MCF 10A (cell line): ENCODE measurements at places on chromosomes 5 and 9. TPM values are rescaled to one million over a fixed set of nuclear protein-coding genes. Genes with fewer than 3 reads are reported as not detected.

DNA sequence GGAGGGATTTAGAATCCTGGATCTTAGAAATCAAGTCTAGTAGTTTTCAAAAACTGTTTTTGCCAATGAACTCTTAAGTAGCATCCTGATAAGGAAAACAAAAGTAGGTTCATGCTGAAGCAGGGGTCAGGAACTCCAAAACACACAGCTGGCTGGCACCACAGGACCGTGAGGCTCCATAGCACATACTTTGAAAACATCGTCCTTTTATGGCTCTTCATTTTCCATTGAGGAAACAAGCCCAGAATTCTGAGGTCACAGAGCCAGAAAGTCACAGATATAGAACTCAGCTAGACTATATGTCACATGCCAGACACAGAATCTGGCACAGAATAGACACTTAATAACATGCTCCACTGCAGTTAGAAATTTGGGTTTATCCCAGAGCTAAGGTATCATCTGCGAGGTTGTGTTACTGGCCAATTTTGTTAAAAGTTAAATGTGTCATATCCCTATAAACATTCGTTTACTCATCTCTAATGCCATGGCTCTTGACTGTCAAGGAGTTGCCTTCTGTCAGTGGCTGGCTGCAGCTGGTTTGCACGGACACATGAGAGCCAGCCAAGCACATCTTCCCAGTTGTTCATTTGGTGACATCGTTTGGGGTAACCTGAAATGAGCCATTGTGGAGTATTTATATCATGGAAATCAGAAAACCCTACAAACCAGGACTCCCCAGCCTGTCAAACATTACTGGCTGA is 58.8 kb downstream of the FAM78A start:
- DNase-seq = no peak
- peaks cover 27% of the 10 kb centered on the region for H3K36me3 ChIP-seq
- H3K27me3 ChIP-seq = no peaks in the 10 kb centered on the region

GRCh38 chr9:128838338-128838737 is 8.7 kb upstream of the SPOUT1 start:
- H3K27me3 ChIP-seq = no peaks in the 10 kb centered on the region
- no peak for DNase-seq
- H3K4me1 ChIP-seq = no peaks in the 10 kb centered on the region
- no peak overlapping the region for H3K27ac ChIP-seq
- peaks cover 35% of the 10 kb centered on the region for H3K36me3 ChIP-seq

DNA sequence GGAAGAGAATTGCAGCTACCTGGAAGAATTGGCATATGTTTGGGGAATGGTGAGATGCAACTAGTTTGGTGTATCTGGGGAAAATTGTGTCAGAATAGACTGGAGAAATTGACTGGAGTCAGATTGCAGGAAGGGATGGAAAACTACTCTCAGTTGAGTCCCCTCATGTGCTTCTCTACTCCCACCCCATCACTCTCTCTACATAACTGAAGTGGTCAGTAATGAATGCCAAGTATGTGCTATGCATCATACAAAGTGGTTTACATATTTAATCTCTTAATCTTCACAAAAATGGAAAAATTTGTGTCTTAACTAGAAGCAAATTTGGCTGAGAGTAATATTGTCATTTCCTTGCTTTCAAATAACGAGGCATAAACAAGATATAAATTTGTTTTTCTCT is 146.4 kb upstream of the TNC start:
- peak overlapping the region; percentile 52 for H3K27ac ChIP-seq
- no peak overlapping the region for H3K4me3 ChIP-seq

DNA sequence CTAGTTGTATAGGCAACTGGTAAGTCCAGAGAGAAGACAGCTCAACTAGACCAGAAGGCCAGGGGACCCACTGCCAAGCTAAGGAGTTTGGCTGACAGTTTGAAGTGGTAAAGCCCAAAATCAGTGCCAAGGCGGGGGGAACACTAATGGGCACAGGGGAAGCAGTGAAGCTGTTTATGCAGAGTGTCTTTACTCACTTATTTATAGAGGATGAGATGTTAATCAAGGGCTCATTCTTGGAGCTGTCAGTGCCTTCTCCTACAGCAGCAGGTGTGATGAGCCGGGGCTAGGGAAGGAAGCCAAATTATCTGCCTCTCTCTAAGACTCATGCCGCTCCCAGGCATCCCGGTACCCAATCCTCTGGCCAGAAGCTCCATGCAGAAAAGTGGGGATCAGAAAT is 75.2 kb upstream of the GALNT10 start:
- no peak overlapping the region for H3K4me3 ChIP-seq
- H3K27ac ChIP-seq = no peak overlapping the region
- no peaks in the 10 kb centered on the region for H3K4me1 ChIP-seq
- H3K27me3 ChIP-seq = peaks cover 12% of the 10 kb centered on the region
- no peak for DNase-seq

GRCh38 chr9:106862821-106863720 is at the start of gene ZNF462:
ZNF462 (plus strand) TSS chr9:106863166; CDS start chr9:106923384, 60,218 bp downstream.
- peak within 1 kb of the TSS; percentile 53 for H3K27ac ChIP-seq
- peak within 1 kb of the TSS; percentile 84 for H3K4me3 ChIP-seq
- H3K36me3 ChIP-seq = peaks cover 6% of the 10 kb centered on the region
- peak; percentile 73 for DNase-seq

DNA sequence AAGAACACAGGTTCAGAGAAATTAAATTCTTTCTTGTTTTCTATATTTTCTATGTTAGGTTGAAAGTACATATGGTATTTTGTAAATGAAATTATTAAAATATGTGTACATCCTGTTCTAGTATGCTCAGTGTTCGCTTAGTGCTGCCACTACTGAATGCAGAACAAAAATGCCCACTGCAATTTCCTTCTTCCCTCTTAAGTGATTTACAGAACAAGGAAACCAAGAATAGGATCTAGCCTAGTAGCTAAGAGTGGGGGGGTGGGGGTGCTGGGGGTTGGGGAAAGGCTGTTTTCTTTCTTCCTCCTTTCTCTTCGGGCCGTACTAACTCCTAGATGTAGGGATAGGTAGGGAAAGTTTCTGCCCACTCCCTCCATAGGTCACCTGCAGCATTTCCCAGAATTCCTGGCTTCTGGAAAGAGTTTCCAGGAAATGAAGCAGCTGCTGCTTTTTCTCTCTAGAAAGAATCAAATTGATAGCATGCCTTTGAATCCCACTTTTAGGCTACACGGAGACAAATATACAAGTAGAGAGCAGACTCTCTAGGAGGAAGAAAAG is 15.7 kb downstream of the SPATA9 start:
- no peaks in the 10 kb centered on the region for H3K4me1 ChIP-seq
- H3K36me3 ChIP-seq = no peaks in the 10 kb centered on the region
- no peaks in the 10 kb centered on the region for H3K27me3 ChIP-seq
- H3K4me3 ChIP-seq = no peak overlapping the region

The ST8SIA4 gene
- 0.26 and 0.54 TPM in 2 replicates for total RNA-seq
